Metanephros (tissue), 2 donors: ENCODE measurements at places on chromosomes 3 and 15. TPM values are rescaled to one million over a fixed set of nuclear protein-coding genes. Genes with fewer than 3 reads are reported as not detected.

Gene ITPKA
- total RNA-seq, result 0.47 TPM

Gene PSMD2
- total RNA-seq, result 173 TPM

Gene ADPGK
- total RNA-seq, result 74.4 TPM

Gene CCDC39
- total RNA-seq, result not detected

Gene SERPINI2
- total RNA-seq, result 0.82 TPM

Gene LEKR1
- 4.0 TPM for total RNA-seq

Gene SLC24A5
- total RNA-seq, result 0.18 TPM
